ENCODE measurements at places on chromosomes 6 and 20.

GRCh38 chr6:43269273-43270007 lies 26.2 kb downstream of the TTBK1 start:
- no peak for DNase-seq

DNA sequence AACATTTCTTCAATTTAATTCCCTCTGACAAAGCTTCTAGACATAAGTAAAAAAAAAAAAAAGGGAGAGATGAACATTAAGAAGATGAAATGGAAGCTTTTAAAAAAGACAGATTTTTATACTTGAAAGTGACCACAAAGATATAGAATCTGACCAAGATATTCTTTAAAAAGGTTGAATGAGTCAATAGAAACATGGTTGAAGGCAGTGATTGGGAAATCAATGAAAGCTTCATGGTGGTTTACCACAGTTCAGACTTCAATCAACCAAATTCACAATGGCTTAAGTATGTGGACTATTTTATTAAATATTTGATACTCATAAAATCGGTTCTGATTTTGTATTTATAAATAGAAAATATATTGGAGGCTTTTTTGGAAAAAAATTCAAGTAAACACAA lies 248.4 kb upstream of the HSF2 start:
- DNase-seq, result no peak

- no peak for DNase-seq
These were observed 10.7 kb downstream of the BHLHE23 start for GRCh38 chr20:62995898-62996595.

GRCh38 chr6:19519941-19520340 lies 317.2 kb upstream of the ID4 start:
- no peak for DNase-seq

DNA sequence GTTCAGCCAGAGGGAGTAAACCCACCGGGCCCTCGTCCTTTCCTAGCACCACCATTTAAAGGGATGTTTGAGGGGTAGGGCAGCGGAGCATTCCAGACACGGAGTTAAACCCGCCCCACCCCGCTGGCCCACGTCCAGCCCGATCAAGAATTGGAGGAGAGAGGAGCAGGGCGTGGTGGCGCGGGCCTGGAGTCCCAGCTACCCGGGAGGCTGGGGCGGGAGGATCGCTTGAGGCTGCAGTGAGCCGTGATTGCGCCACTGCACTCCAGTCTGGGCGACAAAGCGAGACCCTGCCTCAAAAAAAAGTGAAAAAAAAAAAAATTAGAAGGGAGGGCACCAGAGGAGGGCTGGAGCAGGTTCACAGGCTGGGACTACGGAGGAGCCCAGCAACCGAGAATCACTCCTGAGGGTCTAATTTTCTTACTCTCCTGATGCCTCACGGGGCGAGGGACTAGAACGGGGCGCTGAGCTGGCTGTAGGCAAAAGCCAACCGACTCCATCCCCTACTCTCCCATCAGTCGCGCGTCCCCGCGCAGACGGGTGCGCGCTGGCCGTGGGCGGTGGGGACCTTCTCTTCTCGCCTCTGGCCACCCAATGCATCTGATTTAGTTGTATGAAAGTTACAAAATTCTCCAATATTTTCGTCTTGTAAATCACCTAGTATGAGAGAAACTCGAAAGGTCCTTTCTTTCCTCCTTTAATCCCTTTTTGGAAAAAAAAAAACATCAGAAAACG lies 6.1 kb upstream of the HSPA1B start:
- DNase-seq, result no peak

DNA sequence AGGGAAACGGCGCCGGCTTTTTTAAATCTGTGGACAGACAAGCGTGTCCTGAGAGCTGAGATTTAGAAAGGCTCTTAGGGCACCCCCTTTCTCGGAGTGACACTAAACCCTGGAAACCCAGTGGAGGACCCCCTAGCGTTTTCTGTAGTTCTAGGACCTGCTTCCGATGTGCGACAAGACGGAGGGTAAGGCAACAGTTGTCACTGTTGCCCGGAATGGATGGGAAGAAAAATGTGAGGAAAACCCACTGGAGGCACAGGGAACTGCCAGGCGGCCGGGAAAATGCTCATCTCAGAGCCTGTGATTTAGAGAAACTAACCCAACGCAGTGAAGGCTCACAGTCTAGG lies 551 bp upstream of the ATP5F1E start:
- DNase-seq, result no peak

- DNase-seq, result no peak
These were observed 102.2 kb upstream of the CCDC28A start for GRCh38 chr6:138671351-138671750.

GRCh38 chr6:44725070-44725469 lies 337.6 kb downstream of the CDC5L start:
- no peak for DNase-seq
